CD4-positive, alpha-beta T cell treated with Interleukin-17A for 4 hours (primary cell): ENCODE measurements at places on chromosomes 4 and X.

DNA sequence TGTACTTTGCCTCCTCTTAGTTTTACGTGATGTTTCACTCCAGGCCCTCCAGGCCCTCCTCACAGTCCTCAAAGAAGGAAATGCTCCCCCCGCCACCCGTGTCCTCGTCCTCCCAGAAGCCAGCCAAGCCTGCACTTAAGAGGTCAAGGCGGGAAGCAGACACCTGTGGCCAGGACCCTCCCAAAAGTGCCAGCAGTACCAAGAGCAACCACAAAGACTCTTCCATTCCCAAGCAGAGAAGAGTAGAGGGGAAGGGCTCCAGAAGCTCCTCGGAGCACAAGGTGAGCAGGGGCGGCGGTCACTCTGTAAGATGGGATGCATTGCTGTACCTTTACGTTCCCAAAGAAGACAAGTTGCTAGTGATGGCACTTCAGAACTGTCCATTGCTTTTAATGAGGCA is 94.4 kb downstream of the KLHL8 start:
- DNase-seq, result no peak

DNA sequence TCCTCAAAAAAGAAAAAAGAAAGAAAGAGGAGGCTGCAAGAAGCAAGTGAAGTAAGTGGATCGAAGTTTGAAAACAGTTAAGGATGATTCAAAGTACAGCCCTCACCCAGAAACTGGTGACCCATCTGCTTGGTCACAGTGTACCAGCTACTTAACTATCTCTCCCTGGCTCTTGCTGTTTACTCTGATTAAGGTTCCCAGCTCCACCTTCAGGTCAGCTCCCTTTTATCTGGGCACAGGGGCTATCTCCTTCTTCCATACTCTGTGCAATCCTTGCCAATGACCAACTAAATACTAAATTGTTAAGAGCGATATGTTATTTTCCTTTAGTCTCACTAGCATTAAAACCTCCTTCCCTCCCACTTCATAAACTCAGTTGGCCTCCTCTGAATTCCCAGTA is 81.5 kb upstream of the SMIM10 start:
- no peak for DNase-seq

DNA sequence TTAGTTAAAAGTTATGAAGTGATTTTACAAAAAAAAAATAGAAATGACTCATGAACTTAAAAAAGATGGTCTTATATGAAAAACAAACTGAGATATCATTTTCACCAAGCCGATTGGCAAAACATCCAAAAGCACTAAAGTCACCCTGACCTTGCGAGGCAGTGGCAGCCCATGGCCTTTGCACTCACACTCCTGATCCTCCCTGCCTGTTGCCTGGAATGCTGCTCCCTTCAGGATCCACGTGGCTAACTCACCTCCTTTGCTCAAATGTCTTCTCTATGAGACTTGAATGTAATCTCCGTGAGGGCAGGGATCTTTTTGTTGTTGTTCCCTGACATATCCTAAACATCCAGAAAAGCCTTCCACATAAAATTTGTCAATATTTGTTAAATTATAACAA is 106.4 kb downstream of the RAPGEF2 start:
- no peak for DNase-seq

DNA sequence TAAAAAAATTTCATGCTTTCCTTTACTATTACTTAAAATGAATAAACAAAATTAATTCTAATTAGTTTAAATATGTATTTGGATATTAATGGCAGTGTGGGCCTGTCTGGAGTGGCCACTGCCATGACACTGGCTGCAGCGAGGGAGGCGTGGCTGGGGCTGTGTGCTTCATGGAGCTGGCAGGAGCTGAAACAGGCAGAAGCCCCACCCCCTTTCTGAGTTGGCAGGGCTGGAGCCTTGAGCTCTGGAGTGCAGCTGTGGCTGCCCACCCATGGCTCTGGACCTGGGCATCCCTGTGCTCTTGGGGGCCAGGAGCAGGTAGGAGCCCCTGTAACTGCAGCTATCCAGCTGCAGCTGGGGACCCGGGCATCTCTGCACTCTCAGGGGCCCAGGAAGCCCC is 8.2 kb upstream of the HSD17B11 start:
- no peak for DNase-seq

DNA sequence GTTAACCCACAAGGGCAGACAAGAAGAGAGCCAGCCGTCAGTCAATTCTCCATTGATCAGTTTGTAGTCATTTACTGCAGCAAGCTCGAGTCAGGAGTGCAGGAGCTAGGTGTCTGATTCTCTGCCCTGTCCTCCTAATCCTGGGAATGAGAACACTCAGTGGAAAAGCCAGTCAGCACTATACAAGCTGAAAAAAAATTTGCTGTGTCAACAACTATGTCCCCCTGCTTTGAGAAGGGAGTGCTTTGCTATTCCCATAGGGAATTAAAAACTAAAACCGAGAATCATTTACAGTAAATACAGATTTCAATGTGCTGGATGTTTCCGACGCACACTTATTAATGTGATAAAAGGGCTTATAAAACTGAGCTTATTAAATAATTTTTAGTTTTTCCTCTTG is 84.2 kb downstream of the GRIA2 start:
- no peak for DNase-seq

DNA sequence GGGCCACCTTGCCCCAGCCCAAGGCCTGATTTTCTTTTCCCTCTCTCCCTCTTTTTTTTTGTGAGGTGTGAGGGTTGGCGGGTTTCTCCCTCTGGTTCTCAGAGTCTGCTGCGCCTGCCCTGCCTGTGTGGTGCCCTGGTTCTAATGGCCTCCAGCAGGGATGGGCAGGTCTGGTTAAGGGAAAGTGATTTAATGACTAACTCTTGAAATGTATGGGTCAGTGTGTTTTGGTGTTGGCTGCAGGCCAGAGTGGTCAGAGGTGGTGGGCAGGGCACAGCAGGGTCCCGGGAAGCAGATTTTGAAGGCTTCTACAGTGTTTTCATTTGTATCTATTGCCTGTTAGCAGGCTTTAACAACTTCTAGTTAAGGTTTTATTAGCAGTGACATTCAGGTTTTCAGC is 39.0 kb downstream of the JADE1 start:
- no peak for DNase-seq

DNA sequence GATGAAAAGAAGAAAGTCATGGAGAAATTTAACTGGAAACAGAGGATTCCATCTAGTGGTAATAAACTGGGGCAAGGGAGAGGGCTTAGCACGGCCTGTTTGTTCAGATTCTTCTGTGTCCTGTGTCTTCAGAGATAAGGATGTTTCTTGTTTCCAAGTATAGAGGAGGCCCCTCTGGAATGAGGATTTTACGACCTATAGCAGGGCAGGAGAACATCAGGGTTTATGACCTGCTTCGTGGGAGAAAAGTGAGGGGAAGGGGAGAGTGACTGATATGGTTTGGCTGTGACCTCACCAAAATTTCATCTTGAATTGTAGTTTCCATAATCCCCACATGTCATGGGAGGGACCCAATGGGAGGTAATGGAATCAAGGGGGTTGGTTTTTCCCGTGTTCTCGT is 93.0 kb upstream of the LDB2 start:
- DNase-seq, result no peak

DNA sequence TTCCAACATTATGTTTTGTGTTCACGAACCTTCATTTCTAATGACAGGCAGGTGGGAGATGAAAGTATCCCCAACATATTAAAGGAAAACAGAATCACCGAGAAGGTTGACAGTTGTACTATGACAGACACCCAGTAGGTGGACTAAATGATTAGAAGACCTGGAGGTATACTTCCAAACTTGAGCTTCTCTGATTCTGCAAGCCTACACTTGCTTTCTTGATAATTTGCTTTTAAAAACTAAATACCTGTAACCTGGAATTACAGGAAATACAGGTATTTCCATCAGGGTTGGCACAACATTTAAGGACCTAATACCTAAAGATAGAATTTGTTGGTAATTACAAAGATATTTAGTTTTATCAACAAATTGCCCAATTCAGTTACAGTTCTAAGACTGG is 43.4 kb downstream of the C4orf51 start:
- DNase-seq, result no peak

DNA sequence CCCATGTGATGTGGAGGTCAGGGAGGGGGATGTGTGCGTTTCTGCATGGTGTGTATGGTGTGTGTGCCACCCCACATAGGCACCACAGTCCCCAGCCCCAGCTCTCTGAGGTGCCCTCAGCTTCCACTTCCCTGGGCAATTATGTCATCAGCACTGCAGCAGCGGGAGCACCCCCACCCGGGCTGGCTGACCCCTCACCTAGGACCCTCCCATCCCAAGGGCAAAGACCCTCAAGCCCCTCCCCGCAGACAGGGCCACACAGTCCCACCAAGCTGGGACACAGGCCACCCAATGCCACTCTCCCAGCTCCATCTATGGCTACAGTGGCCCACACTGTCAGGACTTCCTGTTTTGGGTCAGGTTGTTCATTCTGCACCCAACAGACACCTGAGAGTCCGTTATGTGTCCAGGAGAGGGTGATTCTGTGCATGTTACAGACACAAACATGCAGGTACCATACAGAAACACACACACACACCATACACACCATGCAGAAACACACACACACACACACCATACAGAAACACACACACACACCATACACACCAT is 75.2 kb downstream of the JAKMIP1 start:
- DNase-seq, result no peak

DNA sequence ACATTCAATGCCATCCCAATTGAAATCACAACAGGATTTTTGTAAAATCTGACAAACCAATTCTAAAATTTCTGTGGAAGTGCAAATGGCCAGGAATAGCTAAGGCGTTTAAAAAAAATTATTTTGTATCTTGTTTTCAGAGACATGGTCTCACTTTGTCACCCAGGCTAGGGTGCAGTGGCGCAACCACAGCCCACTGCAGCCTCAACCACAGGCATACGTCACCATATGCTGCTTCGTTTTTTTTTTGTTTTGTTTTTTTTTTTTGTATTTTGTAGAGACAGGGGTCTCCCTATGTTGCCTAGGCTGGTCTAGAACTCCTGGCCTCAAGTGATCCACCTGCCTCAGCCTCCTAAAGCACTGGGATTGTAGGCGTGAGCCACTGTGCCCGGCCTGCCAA is 24.5 kb downstream of the ZNF41 start:
- no peak for DNase-seq

DNA sequence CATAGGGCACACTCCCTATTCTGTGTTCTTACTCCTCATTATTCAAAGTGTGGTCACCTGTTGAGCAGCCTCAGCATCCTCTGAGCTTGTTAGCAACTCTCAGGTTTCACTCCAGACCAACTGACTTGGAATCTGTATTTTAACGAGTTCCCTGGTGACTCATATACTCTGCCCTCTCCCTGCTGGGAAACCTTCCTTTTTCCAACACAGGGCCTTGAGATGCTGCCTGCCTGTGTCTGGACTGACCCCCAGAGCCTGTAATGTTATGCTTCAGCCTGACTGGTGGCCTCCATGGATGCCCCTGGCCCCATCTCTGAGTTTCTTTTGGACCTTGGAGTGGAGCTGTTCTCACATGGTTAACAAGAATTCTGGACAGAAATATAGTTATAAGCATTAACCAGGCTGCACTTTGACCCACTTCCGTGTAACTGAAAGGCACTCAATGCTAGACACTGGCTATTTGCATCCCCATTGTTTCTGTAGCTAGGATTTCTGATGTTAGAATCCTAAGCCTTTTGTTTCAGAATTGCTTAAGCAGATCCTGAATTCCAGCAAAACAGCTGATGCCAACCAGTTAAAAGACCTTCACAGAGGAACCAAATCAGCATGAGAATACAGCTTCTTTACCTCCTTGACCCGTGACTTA is 262.6 kb downstream of the STIM2 start:
- DNase-seq, result no peak

GRCh38 chr4:5827108-5828004 is 65.5 kb downstream of the CRMP1 start:
- no peak for DNase-seq

DNA sequence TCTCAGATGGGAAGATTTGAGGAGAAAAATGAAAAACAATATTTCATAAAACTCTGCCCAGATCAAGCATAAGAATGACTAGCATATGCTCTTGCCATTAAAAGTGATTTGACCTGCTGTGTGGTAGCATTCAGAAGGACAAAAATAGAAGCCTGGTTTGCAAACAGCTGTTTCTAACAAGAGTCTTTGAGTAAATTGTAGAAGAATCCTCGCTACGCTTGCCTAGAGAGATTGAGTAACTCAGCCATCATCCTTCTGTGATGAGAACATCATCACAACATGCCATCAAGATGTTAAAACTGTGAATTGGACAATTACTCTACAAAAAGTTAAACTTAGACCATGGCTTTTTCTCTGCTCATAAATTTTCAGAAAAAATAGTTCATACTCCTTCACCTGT is 168.9 kb upstream of the PUDP start:
- no peak for DNase-seq

DNA sequence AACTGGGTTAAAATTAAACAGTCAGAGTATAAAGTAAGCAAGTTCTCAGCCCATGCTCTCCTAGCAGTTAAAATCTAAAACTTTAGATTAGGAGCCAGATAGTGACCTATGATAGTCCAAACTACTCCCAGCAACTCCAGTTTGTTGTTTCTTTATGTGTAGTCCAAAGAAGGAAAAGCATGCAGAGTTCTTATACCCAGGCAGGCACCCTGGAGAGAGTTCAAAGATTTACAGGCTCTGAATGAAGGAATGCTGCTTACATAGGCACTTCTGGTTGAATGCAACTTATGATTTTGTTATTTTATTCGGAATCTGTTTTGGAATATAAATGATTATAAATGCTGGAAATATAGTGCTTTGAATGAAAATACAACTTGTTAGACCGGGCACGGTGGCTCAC is 67.2 kb downstream of the GPAT3 start:
- DNase-seq, result no peak

DNA sequence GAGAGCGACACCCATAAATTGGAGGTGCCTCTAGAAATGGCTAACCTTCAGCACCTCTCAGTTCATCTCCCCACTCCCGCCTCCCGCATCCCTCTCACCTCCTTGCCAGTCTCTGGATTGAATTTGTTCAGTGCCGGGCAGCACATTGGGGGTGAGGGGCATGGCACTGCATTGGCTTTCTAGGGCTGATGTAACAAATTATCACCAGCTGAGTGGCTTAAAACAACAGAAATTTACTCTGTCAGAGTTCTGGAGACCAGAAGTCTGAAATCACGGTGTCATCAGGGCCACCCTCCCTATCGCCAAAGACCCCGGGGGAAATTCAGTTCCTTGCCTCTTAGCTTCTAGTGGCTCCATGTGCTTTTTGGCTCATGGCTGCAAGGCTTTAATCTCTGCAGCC is 105.1 kb upstream of the RBPJ start:
- no peak for DNase-seq

GRCh38 chrX:119690921-119691716 is 1.8 kb downstream of the SEPTIN6 start:
- DNase-seq, result peak; percentile 82

- no peak for DNase-seq
Observed at GRCh38 chrX:69085151-69085550, 80.1 kb downstream of the PJA1 start.

GRCh38 chrX:22686138-22686541 is 313.6 kb upstream of the DDX53 start:
- DNase-seq, result no peak

- DNase-seq, result no peak
Observed at GRCh38 chrX:137563681-137564651, 2.0 kb upstream of the ZIC3 start.

GRCh38 chr4:164931551-164932324 is 45.7 kb downstream of the TRIM61 start:
- no peak for DNase-seq

GRCh38 chr4:40280586-40280985 is 54.5 kb upstream of the CHRNA9 start:
- DNase-seq, result no peak

- DNase-seq, result no peak
Observed at GRCh38 chr4:129342819-129343408, 247.0 kb downstream of the C4orf33 start.
